ENCODE measurements at places on chromosomes 7 and 10.
A peak's percentile ranks its signal among the peaks of the same experiment; 100 is the strongest.

DNA sequence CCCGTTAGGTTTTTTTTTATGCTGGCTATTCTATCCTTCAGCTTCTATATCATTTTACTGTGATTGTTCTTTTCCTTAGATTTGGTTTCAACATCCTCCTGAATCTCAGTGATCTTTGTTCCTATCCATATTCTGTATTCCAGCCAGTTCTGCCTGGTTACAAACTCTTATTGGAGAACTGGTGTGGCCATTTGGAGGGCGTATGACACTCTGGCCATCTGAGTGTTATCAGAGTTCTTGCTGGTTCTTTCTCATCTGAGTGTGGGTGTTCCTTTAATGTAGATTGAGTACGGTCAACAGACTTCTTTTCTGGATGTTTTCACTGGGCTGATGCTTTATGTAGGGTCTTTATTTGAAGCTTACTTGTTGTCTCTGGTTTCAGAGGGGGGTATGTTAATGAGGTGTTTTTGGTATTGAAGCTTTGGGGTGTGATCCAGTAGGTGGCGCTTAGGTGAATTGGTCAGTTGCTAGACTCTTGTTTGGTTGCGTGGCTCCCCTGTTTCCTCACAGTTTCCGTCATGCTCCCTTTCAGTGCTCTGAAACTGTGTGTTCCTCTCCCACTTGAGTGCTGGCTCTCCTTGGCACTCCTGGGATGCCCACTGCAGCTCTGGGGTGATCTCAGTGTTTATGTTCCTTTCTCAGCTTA is 80.7 kb downstream of the FANK1 start:
- DNase-seq, result no peak

DNA sequence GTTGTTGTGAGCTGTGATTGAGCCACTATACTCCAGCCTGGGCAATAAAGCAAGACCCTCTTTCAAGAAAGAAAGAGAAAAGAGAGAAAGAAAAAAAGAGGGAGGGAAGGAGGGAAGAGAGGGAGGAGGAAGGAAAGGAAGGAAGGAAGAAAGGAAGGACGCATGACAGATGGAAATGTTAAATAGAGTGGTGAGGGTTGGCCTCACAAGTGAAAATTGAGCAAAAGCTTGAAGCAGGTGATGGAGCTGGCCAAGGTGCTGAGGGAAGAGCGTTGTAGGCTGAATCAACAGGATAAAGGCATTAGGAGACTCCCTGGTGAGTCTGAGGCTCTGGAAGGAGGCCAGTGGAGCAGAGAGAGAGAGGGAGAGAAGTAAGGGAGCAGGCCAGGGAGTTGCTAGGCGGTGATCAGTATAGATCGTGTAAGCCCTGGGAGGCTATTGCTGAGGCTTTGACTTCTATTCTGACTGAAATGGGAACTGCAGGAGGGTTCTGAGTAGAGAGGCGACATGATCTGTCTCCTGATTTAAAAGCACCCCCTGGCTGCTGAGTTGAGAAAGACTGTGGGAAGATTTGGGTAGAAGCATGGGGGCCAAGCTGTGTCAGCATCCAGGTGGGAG is 26.5 kb upstream of the TMEM248 start:
- DNase-seq, result peak; percentile 79

GRCh38 chr7:40531956-40532355 is 397.2 kb downstream of the SUGCT start:
- DNase-seq, result no peak

DNA sequence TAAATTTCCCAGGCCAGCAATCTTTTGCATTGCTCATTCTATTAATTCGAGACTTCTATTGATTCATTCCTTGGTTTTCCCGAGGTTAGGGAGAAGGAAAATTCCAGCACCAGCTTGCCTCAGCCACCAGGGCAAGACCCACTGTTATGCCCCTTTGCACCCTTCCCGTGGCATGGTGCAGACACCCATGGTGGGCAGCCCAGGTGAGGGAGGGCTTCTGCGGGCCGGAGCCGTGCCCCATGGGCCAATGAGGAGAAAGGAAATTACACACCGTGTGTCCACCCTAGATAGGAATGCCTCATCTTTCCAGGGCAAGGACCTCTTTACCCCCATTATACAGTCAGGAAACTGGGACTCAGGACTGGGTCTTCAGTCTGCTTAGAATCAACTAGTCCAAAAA is 4.5 kb upstream of the GRID1 start:
- DNase-seq, result no peak

DNA sequence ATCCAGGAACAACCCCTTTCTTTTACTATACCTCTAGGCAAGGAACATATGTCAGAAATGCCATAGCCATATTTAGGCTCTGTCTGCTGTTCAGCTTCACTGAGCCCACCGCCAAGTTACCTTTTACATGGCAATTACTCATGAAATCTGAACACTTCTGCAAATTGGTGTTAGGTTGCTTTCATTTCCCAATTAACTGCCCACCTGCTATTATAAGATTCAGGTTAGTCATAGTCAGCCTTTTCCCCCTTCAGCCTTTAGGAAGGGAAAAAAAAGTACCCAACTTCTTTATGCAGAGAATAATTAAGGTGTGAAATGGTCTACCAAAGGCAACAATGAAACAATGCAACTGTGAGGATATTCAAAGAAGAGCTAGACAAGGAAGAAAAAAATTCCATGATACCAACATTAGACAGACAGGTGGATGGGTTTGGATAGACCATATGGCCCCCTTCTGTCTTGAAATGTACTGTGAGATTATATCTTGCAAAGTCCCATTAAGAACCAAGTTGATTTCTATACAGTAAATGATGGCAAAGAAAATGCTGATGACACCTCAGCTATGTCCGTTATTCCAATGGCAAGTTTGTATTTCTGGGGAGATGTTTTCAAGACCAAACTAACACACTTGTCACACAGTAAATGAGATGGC is 442.1 kb upstream of the NRP1 start:
- DNase-seq, result no peak

DNA sequence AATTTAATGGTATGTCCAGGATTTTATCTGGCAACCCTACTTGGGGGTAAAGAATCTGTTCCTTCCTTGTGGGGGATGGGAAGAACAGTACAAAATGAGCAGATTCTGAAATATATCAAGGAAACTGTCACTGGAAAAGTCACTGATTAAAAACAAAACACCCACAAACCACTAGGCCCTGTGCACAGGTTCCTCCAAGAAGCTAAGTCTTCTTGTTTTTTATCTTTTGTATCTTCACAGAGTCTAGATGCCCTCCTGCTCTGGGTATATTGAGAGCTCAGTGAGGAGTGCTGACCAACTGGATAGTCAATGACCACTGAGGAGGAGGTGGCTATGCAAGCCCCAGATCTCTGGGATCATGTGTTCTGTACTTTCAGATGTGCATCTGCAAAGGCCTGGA is 86.8 kb upstream of the ANKRD1 start:
- DNase-seq, result no peak

GRCh38 chr10:104440221-104440620 is 86.6 kb downstream of the CFAP58 start:
- DNase-seq, result no peak

DNA sequence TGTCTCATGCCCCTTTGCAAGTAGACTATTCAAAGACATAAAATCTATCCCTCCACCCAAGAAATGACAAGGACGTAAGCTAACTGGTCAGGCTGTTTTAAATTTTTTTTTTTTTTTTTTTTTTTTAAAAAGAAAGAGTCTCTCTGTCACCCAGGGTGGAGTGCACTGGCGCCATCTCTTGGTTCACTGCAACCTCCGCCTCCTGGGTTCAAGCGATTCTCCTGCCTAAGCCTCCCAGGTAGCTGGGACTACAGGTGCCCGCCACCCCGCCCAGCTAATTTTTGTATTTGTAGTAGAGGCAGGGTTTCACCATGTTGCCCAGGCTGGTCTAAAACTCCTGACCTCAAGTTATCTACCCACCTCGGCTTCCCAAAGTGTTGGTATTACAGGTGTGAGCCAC is 11.2 kb downstream of the TRA2A start:
- DNase-seq, result no peak

- DNase-seq, result no peak
Measured at GRCh38 chr7:155879592-155879991, 67.3 kb upstream of the SHH start.

DNA sequence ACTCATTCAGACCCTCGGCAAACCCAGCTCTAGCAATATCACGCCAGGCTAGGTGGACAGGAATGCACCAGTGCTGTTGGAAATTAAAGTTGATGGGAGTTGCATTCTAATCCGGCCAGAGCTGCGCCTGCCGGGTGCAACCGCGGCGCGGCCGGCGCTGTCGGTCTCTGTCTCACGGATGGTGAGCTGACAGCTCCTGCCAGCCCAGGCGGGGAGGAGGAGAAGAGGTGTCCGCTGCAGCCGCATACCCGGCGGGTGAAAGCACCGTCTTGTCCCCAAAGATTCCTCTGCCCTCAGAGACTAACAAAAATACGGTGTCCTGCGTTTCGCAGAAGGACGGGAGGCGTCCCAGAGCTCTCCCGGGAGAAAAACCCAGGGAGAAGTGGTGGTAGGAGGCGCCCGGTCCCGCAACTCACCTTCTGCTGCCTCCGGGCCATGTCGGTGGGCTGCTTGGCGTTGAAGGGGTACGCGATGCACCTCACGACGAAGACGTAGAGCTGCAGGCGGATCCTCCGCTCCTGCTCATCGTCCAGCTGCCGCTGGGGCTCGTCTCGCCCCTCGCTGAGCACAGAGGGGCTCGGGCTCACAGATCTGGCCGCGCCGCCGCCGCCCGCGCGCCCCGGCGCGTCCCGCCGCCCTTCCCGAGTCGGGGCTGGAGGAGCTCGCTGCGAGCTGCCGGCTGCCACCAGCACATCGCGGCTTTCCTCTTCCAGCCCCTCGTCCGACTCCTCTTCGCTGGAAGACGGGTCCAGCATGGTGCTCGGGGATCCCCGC is 490 bp downstream of the CADPS2 start:
- peak; percentile 60 for DNase-seq

- DNase-seq, result no peak
Measured at GRCh38 chr10:6877722-6878392, 297.8 kb upstream of the PRKCQ start.

DNA sequence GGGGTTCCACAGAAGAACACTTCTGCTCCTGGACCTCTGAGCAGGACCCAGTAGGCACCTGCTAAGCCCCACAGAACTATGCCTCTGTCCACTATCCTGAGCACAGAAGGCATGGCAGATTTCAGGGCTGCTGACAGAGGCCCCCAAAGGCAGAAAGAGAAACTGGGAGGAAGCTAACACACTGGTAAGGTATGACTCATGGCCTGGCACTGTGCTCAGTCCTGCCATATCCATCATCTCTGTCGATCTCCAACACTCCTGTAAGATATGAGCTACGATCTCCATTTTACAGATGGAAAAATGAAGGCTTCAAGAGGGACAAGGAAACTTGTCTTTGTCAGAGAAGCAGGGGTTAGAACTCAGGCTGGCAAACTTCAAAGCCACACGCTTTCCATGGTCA is 62.2 kb downstream of the GRID1 start:
- no peak for DNase-seq

DNA sequence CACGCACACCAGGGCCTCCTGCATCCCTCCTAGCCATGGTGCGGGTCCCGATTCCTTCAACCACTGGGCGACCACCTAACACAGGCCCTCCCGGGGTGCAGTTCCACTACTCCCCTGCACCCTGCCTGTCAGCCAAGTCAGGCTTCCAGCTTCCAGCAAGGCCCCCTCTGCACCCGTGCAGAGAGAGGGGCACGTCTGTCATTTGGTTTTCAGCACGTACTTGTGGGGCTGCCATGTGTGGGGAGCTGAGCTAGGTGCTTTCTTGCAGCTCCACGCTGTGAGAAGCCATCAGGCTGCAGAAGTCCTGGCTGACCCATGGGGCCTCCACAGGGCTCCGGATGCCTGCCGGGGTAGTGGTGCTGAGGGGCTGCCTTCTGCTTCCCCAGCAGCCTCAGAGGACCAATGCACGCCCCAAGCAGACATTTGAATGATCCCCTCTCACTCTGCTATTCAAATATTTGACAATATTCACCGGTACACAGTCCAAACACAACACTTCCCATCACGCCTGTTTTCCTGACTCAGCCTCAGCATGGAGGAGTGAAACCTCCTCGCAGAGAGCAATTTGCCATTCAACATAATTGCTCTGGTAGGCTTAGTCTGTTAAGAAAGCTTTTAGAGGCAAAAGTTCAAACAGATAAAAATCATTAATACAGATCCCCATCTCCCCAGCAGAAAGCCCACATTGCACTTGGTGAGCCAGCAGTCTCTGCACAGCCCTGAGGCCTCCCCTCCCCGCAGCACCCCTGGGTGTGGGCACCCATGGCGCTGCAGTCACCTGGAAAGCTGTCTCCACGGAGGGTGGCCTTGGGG is 449.9 kb downstream of the PTPRN2 start:
- no peak for DNase-seq

GRCh38 chr10:52491246-52491995 is 177.3 kb downstream of the DKK1 start:
- peak; percentile 45 for DNase-seq

DNA sequence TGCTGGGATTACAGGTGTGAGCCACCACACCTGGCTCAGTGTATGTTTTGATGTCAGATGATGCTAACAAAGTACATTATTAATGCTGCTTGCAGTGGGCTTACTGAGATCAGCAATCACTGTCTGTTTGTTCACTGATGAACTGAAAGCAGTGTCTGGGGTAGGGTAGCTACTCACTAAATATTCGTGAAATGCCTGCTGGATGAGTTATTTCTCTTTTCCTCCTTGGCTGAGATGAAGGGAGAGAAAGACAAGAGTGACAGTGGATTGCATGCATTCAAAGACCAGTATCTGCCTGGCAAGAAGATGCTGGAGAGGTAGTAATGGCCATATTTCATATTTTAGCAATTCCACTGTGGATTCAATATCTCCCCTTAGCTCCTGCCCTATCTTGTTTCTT is 32.3 kb downstream of the FAM107B start:
- DNase-seq, result no peak

GRCh38 chr10:132587175-132587574 is 49.6 kb downstream of the INPP5A start:
- DNase-seq, result no peak

- DNase-seq, result no peak
Measured at GRCh38 chr7:142228537-142229104, 29.2 kb downstream of the PRSS58 start.

DNA sequence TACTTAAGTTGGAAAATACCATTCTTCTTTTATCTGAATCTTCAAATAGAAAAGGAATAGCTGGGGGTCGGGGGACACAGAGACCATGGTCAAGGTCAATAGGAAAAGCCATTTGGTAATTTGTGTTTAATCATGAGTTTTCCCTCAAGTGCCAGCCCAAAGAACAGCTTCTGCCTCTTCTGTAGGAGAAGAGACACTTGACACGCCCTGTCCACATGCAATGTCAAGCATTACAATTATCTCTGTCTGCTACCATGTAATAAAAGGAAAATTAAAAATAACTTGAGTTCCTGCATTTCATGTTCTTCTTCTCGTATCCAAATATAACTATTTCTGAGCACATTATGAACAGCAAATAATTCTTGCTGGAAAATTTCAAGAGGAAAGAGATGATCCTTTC is 241.7 kb downstream of the IPMK start:
- no peak for DNase-seq

DNA sequence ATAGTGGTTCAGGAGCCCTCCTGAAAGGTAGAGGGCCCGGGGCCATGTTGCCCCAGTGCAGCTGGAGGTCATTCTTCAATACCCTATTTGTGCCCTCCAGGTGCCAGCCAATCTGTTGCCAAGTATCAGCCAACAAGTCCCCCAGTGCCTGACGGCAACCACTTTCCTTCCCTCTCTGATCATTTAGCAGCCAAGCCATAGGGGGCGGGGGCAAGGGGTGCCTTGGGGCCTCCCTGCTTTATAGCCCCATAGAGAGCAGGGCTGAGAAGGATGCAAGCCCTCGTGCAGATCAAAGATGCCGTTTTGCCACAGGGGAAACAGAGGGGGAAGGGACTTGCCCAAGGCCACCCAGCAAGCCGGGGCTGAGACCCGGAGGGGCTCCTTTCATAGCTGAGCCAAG is 149.0 kb upstream of the CHST15 start:
- DNase-seq, result no peak

GRCh38 chr7:22548313-22548712 is 48.3 kb upstream of the STEAP1B start:
- DNase-seq, result no peak

GRCh38 chr10:111128331-111129180 is 51.7 kb downstream of the ADRA2A start:
- no peak for DNase-seq

Data from choroid plexus epithelial cell (primary cell).